ENCODE measurements at places on chromosomes 7 and 10. TPM values are rescaled to one million over a fixed set of nuclear protein-coding genes. Genes with fewer than 3 reads are reported as not detected.

DNA sequence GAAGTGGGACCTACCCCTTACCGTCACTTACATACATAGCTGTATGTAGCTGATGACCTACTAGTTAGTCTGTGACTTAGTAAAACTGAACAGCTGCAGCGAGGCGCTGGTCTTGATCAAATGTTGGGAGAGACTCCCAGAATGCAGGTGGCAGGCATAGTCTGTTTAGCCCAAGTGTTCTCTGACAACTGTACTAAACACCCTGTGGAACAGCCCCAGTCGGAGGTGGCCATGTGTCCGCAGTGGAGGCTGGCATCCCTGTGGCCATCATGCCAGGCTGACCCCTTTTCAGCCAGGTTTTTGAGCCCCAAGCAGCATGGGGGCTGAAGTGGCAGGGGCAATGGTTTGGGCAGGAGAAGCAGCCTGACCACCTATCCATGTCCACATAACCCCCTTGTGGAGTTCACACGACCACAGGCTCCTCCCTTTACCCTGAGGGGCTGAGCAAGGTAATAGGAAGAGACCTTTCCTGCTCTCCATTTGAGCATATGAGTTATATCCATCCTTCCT lies 7.2 kb downstream of the ADCY1 start:
- DNase-seq, result no peak

DNA sequence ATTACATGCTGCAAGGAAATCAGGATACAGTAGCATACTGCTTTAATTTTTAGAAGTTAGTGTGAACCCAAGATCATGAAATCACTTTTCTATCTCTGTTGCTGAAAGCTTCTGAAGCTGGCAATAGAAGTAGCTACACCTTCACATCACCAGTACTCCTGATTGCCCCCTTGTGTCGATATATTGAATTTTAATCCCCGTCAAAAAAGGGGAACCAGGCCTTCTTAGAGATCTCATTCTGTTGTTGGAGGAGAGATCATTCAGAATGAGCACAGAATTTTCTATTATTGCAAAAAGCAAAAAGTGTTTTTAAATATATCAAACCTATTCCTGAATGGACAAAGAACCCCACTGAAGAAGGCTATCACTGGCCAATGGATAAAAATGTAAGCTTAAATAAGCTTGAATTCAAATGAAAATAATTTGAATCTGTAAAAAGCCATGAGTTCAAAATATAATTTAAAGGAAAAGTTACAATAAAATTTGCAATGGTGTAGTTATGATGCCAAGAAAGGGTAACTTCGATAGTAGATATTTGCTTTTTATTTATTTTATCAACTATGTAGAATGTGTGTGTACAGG lies 39.7 kb upstream of the TEX47 start:
- DNase-seq, result peak; percentile 29

- no peak for DNase-seq
Measured at GRCh38 chr7:105132835-105133234, 118.8 kb downstream of the KMT2E start.

- no peak for DNase-seq
Measured at GRCh38 chr10:102538811-102539210, 35.0 kb downstream of the SUFU start.

GRCh38 chr10:31822616-31823318 lies 105.9 kb downstream of the ARHGAP12 start:
- no peak for DNase-seq

- DNase-seq, result no peak
Measured at GRCh38 chr7:127047521-127047920, 205.2 kb downstream of the GRM8 start.

- DNase-seq, result no peak
Measured at GRCh38 chr10:92740762-92741161, 51.0 kb downstream of the HHEX start.

DNA sequence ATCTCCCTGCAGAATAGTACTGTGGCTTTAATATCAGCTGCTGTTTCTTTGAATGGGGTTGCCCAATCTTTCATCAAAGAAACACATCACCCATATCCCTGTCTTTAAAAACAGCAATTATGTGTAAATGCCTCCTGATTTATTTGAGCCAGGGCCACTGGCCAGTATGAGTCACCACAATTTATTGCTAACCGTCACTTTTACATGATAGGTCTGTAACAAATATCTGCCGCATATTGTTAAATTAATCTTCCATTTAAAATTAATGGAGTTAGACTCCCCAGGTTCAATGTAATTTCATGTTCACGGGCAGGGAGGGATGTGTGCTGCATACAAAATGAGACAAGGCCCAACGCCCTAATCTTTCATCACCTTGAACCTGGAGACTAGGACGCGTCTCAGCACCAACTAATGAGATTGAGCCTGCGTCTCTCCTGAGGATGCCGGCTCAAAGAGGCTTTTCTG lies 673.4 kb downstream of the AUTS2 start:
- no peak for DNase-seq

- no peak for DNase-seq
Measured at GRCh38 chr7:147653456-147653855, 937.1 kb upstream of the C7orf33 start.

DNA sequence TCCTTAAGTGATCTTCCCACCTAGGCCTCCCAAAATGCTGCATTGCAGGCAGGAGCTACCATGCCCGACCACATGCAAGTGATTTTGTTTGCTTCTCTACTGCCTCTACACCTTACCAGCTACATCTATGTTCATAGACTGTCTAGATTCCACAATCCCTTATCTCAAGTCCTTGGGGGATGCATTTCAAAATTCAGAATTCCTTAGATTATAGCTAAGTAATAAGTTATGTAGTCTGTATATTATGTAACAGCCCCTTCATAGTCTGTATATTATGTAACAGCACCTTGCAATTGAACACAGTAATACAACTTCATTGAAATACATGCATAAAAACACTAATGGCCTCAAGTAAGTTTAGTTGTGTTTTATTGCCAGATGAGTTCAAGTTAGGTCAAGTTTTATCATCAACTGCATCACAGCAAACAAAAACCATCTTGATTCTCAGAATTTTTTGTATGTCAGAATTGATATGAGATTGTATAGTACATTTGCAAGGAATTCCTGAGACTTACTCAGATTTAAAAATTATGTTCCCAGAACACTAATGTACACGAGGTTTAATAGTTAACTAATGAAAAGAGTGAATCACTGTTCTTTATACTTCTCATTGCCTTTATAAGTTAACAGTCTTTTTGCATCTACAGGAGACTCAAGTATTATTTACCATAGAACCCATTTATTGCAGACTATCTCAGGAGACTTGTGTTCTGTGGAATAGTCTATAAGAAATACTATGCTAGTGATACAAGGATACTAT lies 11.6 kb upstream of the FOXP2 start:
- no peak for DNase-seq

DNA sequence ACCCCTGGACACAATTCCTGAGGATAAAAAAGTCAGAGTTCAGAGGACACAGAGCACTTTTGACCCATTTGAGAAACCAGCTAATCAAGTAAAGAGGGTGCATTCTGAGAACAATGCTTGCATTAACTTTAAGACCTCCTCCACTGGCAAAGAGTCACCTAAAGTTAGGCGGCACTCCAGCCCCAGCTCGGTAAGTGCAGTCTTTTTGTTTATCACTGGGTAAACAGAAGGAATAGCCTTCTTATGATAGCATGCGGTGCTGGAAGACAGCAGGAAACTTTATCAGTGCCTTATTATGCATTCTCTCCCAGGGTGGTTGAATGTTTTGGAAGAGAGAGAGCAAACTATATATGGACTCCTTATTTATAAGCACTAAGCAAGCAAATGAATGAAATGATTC lies 130.5 kb downstream of the CDK14 start:
- DNase-seq, result peak; percentile 67

- DNase-seq, result no peak
Measured at GRCh38 chr10:12717981-12718707, 283.4 kb downstream of the CCDC3 start.

DNA sequence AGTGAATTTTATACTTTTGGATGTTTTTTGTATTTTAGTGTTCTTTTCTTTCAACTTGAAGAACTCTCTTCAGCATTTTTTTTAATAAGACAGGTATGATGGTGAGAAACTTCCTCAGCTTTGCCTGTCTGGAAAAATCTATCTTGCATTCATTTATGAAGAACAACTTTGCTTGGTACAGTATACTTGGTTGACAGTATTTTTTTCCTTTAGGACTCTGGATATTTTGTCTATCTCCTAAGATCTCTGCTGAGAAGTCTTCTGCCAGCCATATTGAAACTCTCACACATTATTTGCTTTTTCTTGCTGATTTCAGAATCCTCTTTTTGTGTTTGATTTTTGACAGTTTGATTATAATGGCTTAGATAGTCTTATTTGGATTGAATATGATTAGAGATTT lies 405.0 kb upstream of the GHITM start:
- no peak for DNase-seq

- no peak for DNase-seq
Measured at GRCh38 chr7:36387435-36388231, 2.0 kb upstream of the ANLN start.

- DNase-seq, result no peak
Measured at GRCh38 chr10:69861251-69862240, 59.8 kb downstream of the COL13A1 start.

GRCh38 chr10:43773736-43774135 lies 125.1 kb upstream of the ZNF32 start:
- no peak for DNase-seq

GRCh38 chr7:35492451-35493175 lies 202.3 kb downstream of the HERPUD2 start:
- no peak for DNase-seq

GRCh38 chr7:149727899-149728476 lies 45.4 kb downstream of the ZNF467 start:
- DNase-seq, result no peak

GRCh38 chr10:110368002-110368401 lies 63.3 kb upstream of the SMNDC1 start:
- DNase-seq, result no peak

- DNase-seq, result no peak
Measured at GRCh38 chr10:112593023-112593422, 146.0 kb downstream of the VTI1A start.

DNA sequence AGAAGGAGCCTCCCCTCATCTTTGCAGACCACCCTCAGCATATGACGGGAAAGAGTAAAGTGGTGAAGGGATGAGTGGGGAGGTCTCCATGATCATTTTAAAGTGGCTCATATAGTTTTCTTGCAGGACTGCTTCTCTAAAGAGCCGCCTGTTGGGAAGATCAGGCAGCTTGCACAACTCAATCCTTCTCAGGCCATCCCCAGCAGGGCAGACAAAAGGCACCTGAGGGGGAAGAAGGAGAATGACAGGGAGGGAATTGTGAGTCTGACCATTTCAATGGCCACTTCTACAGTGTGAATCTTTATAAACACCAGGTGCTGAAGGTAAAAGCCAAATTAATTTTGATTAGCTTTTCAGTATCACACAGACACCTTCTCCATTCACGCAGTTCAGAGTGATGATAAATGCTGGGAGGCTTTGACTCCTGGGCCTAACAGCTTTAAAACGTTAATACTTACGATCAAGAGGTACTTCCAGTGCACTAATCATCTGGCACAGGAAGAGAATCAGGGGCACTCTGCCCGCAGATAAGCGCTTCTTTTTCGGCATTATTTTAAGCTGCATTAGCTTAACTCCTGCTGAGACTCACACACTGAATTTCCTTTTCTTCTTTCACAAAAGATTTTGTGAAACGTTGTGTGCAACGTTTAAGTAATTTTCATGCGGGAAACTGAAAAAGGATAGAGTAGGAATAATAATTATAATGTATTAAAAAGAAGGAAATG lies 109.5 kb upstream of the LAMB4 start:
- no peak for DNase-seq

DNA sequence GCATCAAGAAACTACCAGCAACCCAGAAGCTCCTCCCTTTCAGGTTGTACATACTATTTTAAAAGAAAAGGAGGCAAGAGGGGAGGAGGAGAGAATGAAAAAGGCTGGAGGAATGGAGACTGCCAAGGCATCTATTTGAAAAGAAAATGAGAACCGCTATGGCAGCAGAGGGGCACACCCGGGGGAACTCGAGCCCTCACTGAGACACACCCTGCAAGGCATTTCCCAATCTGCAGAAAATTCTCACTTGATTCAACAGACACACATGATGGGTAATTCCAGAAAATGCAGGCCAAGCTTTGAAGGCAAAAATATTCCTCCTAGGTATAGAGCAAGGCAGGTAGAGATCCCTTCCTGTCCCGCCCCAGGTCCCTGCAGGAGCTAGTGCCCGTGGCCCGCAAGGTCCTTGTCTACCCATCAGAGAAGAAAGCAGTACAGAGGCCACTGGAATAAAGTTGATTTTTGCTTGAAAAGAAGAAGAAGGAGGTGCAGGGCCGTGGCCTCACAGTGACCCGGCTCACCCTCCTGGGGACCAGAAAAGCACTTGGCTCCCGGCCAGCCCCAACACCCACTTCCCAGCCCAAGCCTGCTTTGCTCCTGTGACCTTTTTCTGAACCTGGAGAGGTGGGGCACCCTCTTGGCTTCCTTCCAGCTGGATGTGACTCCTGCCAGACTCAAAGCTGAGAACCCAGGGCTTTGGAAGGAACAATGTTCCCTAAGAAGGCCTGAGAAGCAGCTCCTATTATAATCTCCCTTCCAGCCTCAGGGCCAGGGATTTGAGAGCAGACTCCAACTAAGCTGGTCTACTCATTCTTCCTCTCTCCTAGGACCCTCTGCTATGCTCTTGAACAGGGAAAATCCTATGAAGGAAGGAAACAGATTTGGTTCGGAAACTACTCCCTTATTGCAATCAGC lies 6.2 kb upstream of the PIK3CG start:
- DNase-seq, result peak; percentile 60

DNA sequence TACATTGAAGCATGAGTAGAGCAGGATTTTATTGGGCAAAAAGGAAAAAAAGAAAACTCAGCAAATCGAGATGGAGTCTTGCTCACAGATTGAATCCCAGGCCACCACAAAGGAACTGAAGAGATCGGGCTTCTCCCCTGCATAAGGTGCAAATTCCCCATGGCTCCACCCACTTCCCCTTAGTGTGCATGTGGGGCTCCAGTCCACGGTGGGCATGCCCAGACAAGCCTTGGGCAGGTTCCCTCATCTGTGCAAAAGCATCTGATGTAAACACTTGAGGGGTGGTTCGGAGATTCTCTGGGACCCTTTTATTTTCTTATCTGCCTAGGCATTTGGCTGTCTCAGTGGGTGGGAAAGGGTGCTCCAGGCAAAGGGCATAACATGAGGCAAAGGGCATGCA lies 150.7 kb downstream of the CFTR start:
- no peak for DNase-seq

- DNase-seq, result no peak
Measured at GRCh38 chr10:131618587-131619267, 282.1 kb upstream of the PPP2R2D start.

DNA sequence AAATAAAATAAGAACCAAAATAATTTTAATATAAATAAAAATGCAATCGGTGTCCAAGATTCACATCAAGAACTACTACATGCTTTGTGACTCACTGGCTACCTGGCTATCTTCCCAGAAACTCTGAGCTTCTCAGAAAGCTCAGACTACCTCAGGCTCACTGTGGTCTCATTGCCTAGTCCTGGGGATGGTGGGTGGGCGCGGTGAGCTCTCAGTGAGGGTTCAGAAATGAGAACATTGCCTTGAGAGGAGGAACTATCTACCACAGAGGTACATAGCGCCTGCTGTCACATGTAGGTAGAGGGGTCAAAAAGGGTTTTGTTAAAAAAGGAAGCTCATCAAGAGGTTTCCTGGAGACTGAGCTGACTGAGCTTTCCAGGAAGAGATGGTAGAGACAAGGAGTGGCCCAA lies 108.0 kb downstream of the WDFY4 start:
- no peak for DNase-seq

TBRG4 gene
- total RNA-seq, result 65.6 TPM

GRM8 gene
- total RNA-seq, result 0.83 TPM

ZNF107 gene
- 9.0 TPM for total RNA-seq

FRMD4A gene
- total RNA-seq, result 64.5 TPM

DUSP5 gene
- total RNA-seq, result 13.5 TPM

TAS2R5 gene
- 1.2 TPM for total RNA-seq

GPR85 gene
- total RNA-seq, result 2.1 TPM

ADGRA1 gene
- total RNA-seq, result 0.23 TPM

All from lung (tissue), 17 donors.